Cortex of kidney (tissue), 1 donor: ENCODE measurements at places on chromosomes 7 and 10.

- no peak for DNase-seq
These were observed 94.4 kb upstream of the SEMA3C start for GRCh38 chr7:81013083-81013817.

- no peak for DNase-seq
These were observed 368.9 kb downstream of the SORCS1 start for GRCh38 chr10:106795619-106796018.

DNA sequence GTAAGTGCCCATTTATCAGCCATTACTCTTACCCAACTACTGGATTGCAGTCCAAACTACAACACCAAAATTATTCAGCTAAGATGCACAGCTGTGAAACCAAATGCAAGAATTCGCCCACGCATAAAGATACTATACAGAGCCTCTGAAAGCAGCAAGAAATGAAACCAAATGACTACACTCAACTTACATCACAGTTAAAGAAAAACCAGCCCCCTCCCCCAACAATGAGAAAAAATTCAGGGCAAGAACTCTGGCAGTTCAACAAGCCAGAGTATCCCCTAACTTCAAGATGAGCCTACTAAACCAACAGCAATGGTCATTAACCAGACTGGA, 209.1 kb upstream of the VWC2 start:
- no peak for DNase-seq

GRCh38 chr7:135771961-135772638, 23.5 kb upstream of the FAM180A start:
- no peak for DNase-seq

GRCh38 chr7:26197153-26198115, 3.1 kb downstream of the HNRNPA2B1 start:
- DNase-seq, result no peak

DNA sequence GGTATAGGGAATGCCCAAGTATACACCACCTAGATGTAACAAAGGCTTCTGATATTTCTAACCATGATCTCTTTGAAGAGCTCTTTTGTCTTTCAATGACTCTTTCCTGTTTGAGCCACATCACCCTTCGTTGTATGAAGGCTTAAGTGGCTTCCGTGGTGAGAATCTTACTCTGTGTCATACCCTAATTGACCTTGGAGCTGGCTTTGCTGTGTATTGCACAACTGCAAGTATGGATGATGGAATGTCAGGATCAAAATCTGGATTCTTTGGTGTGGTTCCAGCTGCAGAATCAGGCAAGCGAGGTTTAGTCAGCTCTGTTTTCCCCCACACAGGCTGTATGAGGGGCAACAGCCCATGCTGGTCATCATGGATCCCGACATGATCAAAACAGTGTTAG, 16.0 kb downstream of the CYP3A43 start:
- DNase-seq, result no peak

DNA sequence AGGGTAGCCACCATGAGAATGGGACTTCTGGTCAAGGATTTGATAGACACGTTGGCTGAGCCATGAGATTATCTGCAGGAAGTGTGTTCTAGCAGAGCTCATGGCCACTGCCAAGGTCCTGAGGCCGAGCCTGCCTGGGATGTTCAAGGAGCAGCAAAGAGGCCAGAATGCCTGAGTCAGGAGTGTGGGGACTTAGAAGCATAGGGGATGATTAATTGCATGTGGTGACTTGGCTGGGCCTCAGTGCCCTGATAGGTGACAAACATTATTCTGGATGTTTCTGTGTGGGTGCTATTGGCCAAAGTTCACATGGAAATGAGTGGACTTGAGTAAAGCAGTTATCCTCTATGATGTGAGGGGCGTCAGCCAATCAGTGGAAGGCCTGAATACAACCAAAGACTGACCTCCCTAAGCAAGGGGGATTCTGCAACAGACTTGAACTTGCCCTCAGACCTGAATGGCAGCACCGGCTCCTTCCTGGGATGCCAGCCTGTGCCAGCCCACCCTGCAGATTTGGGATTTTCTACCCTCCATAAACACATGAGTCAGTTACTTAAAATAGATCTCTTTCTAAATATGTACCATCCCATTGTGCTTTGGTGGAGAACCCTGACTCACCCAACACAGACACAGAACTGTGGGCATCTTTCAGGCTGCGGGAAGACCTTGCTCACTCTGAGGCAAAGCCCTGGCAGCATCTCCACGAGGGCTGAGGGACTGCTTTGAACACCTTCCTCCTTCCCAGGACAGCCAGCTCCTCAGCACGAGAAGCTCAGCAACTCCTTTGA, 363.9 kb upstream of the MGMT start:
- no peak for DNase-seq

- DNase-seq, result no peak
These were observed 2.4 kb downstream of the ZMIZ2 start for GRCh38 chr7:44750921-44751571.

DNA sequence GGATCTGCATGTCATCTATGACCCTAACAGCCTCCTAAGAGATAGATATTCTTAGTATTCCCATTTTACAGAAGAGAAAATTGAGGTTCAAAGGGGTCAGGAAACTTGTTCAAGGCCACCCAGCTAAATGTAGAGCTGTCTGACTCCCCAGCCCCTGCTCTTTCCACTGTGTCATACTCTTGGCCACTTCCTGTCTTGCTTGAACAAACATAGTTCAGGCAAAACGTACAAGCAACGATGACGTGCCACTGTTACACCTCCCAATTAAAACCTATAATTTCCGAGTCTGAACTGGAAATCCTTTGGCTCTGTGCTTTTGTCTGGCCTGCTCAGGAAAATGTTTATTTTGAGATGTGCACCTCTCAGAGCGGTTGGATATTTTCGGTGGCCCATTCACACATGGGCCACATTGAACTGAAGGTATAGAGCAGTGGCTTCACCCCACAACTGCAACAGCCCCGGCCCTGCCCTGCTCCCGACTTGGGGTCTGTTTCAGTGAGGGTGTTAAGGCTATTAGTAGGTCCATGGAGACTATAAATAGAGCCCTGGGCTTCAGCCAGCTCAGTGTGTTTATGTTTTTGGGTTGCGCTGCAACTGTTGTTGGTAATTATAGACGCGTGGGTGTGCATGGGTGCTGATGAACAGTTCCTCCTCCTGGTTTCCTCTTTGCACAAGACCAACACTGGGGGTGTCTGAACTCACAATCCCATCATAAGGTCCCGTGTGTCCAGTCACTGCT, 172.3 kb upstream of the ADO start:
- no peak for DNase-seq

DNA sequence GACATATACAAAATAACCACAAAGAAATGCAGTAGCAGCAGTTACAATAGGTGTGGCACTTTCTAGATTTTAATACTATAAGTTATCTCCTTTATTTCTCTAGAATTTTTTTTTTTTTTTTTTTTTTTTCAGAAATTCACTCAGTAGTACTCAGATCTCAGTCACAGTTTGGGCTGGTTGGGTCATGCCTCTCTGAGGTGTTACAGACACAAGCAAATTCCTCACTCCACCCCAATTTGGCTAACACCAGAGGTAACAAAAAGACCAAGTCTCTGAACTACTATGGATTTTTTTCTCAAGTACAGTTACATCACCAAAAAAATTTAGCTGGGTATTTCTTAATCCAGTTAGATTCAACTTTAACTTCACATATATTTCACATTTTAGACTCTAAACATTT, 985.1 kb upstream of the LRRN3 start:
- DNase-seq, result no peak

DNA sequence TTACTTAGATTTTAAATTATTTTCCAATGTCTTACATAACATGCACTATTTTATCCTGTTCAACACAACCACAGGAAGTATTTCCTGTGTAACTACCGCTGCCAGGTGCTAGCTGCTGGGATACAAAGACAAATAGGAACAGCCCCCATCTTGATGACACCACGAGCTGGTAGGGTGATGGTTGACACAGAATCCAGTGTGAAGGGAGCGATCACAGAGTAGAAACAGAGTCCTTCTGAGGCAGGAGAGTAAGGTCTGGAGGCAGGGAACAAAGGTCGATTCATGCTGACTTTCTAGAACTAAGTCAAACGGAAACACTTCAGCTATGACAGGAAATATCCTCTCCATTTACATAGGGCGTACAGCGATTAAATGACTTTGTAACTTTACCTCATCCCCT, 232.3 kb downstream of the ADAM12 start:
- DNase-seq, result no peak

DNA sequence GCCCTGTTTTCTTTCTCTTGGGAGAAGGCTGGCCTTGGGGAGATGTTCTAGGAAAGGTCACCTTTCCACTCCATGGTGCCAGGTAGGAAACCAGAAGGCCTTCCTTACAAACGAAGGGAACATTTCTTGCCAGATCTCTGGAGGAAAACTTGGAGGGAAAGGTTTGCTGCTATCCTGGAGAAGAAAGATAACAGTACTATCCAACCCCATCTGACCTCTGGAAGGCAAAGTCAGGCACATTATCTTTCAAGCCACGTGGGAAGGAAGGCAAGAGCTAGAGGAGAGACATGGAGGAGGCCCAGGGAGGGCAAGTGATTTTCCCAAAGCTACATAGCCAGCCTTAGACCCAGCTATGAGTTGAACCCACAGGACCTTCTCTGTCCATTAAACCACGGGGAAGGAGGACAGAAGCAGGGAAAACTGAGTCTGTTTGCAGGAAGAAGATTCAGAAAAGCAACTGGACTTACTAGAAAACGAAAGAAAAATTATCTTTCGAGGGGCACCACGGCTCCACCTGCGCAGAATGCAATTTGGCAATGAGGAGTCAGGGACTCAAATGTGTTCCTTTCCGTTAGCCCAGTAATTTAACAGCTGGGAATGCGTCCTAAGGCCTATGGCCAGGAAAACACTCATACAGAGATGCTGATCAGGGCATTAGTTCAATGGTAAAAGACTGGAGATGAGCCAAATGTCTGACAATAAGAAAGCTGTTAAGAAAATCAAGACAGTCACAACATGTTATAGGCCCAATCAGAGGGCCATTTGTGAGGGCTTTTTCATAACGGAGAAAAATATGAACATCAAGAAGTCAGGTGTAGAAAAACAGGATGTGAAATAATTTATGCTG, 32.0 kb upstream of the PSAP start:
- DNase-seq, result no peak

GRCh38 chr7:47367369-47367768, 214.5 kb downstream of the TNS3 start:
- DNase-seq, result no peak

GRCh38 chr10:17051851-17052250, 77.8 kb downstream of the CUBN start:
- DNase-seq, result no peak

DNA sequence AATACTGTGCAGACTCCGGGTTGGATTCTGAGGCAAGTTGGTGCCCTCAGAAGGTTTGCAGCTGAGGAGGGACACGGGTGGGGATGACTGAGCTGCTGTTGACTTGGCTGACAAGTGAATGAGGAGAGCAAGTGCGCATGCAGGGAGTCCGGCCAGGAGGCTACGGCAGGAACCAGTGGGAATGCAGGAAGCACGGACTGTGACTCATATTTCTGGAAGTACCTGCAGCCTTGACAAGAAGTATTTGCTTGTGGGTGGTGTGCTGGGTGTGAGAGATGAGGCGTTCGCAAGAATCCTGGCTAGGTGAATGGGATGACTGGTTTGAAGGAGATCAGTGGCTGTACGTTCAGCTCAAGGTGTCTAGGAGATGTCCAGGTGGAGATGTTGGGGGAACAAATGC, 30.8 kb upstream of the FXYD4 start:
- DNase-seq, result no peak

- DNase-seq, result no peak
These were observed 323.2 kb upstream of the COBL start for GRCh38 chr7:51639661-51640334.

DNA sequence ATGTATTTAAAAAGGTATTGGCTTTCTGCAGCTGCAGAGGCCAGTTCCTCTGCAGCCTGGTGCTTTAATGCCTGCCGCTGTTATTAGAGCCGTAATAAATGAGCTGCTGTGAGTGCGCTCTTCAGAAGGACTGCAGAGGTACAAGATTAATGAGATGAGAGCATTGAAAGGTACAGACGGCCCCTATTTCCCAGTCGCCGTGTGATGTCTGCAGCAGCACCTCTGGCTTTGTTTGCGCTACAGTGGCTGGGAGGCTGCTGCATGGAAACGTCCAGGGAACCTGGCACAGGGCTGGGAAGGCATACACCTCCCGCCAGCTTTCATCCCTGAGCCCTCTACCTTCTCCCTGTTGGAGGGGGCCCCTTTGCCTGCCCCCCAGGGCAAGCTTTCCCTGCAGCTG, 383.8 kb upstream of the ZMIZ1 start:
- no peak for DNase-seq

- DNase-seq, result no peak
These were observed 27.8 kb upstream of the INHBA start for GRCh38 chr7:41730668-41731067.

DNA sequence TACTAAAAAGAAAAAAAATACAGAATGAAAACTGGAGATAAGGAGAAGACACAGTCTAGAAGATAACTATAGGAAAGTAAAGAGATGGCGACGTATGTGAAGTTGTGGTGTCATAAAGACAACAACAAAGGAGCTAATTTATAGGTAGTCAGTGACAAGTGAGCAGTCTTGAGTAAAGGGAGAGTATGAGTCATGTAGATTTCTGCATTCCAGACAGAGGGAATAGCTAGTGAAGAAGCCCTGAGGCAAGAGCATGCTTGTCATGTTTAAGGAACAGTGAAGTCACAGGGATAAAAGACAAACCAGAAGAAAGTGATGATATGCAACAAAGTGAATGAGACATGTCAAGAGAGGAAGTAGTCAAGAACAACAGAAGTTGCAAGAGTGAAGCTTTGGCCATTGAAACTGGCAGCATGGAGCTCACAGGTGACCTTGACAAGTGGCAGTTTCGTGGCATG, 2.3 kb upstream of the MIOS start:
- no peak for DNase-seq
